Activated T-helper 1 cell treated with anti-CD3 and anti-CD28 coated beads, Interleukin-12 subunit alpha, Interleukin-12 subunit beta, Interleukin-2, Interleukin-4 antibody, amounts not matched to agents 30 ng/mL and 10 ng/mL and 1 ng/mL, durations not matched to agents 14 hours and 24 hours and 36 hours (primary cell): ENCODE measurements at places on chromosomes 7 and 10. TPM values are rescaled to one million over a fixed set of nuclear protein-coding genes. Genes with fewer than 3 reads are reported as not detected.

CYP2C19 gene
- total RNA-seq = not detected in 2 replicates

WDFY4 gene
- total RNA-seq = 0.08 TPM in 1 of 2 replicates, not detected in the other

RET gene
- total RNA-seq = 0.27 and 0.31 TPM in 2 replicates

MRC1 gene
- not detected in 2 replicates for total RNA-seq

LEP gene
- total RNA-seq = not detected in 2 replicates

MUC12 gene
- total RNA-seq = 0.44 and 0.81 TPM in 2 replicates
